Motor neuron (in vitro differentiated cells): ENCODE measurements at places on chromosomes 5 and 9. TPM values are rescaled to one million over a fixed set of nuclear protein-coding genes. Genes with fewer than 3 reads are reported as not detected.

DNA sequence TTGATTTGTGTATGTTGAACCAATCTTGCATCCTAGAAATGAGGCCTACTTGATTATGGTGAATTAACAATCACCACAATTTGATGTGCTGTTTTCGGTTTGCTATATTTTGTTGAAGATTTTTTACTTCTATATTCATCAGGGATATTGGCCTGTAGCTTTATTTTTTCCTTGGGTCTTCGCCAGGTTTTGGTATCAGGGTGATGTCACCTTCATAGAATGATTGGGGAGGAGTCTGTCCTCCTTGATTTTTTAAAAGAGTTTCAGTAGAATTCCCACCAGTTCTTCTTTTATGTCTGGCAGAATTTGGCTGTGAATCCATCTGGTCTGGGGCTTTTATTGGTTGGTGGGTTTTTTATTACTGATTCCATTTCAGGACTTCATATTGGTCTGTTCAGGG, 115.2 kb downstream of the CPLANE1 start:
- ATAC-seq, result no peak

DNA sequence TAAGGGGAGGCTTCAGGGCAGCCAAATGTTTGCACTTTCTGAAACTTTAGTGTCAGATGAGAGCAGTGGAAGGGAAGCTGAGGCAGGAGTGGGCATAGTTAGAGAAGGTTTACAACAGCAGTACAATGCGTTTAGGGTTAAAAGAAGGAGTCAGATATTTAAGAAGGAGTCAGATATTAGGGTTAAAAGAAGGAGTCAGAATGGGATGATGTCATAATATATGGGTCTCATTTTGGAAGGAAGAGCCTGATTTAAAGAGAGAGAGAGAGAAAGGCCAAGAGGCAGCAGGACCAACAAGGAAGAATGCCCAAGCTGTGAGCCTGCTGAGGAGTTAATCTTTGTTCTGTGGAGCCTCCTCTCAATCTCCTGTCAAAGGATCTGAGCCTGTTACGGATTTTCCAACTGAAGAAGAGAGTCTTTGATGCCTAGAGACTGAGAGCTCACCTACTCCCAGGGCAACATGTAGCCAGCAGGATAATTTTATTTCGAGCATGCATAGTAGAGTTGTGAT, 9.5 kb downstream of the ISL1 start:
- ATAC-seq, result no peak

DNA sequence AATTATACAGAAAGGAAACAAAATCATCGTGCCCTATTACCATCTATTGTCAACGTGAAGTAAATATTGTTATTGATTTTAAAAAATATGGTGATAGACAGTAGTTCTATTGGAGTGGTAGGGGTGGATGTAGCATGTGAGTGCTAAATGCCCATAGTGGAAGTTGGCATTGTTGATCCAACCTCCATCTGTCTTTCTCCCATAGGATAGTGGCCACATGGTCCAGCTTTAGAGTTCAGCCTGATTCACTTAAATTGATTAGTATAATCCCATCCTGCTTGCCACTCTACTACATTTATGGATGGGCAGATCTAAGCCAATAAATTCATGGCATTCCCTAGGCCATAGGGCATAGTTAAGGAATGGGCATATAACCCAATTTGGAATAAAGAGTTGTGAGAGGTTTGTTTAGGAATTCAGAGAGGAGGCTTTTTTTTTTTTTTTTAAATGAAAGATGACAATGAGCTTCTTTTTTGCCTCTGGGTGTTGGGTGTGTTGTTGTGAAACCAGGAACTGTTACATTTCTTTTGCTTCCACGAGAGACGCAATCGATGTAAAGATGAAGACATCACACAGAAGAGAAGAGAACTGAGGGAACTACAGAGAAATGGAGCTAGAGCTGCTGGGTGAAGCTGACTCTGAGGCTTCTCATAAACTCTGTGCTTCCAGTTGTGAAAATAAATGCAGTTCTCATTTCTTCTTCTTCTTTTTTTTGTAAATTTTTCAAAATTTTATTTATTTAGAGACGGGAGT, 12.5 kb upstream of the CHD1 start:
- no peak for ATAC-seq

- no peak for ATAC-seq
Measured at GRCh38 chr5:374631-375335, 53.3 kb downstream of the AHRR start.

- ATAC-seq, result no peak
Measured at GRCh38 chr5:88145611-88146467, 122.8 kb downstream of the TMEM161B start.

DNA sequence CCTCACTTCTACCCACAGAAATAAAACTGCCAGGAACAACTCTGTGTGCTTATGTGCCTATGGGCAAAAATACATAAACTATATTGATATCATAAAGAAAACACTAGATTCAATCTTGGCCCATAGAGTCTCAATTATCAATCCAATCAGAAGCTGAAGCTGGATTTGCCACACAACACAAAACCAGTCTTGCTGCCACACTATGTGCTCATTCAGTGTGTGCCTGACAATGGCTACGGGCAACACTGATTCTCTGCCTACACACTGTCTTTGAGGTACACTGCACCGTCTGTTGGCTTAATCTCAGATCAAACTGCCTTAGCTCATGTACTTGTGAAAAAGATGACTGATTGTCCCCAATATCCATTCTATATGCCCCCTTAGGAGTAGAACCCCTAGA, 35.4 kb downstream of the ARL15 start:
- ATAC-seq, result no peak

The CDH9 gene
- 0.64 and 0.74 TPM in 2 replicates for total RNA-seq

The ADAMTS2 gene
- 0.86 and 1.2 TPM in 2 replicates for total RNA-seq

The PCA3 gene
- total RNA-seq, result 0.71 and 3.4 TPM in 2 replicates

GRCh38 chr9:107373809-107374208, 90.7 kb downstream of the RAD23B start:
- ATAC-seq, result no peak

The PPIP5K2 gene
- 50.3 and 64.7 TPM in 2 replicates for total RNA-seq

DNA sequence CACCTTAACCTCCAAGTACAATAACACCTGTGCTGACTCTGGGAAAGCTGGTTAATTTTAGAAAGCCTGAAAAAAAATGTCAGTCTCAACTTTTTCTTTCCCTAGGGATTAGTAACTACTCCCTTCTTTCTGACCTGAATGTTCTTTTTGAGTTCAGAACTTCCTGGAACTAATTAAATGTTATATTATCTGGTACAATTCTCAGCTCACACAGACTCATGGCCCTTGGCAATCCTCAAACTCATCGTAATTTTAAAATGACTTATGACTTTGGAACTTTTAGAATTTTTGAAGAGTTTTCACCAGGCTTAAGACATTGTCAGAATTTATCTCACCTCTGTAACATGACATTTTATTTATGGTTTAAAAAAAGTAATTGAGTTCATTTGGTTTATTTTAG, 315.0 kb downstream of the FER start:
- ATAC-seq, result no peak

DNA sequence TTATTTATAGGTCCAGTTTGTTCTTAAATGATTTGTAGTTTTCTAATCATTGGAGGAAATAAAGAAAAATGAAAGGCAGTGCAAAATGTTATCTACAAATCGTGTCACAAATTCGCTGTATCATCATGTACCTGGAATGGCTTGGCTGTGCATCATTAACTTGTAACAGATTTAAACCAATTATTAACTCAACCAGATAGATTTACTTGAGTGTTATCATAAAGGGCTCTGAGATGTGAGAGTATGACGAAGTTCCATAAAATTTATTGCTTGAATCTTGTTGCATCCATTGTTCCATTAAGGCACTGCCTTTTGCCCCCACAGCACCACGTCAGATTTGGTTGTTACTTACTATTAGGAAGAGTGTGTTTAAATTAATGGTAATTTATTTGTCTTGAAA, 23.5 kb downstream of the PCSK5 start:
- ATAC-seq, result no peak

GRCh38 chr5:95923918-95924544, 37.6 kb downstream of the ELL2 start:
- no peak for ATAC-seq

- no peak for ATAC-seq
Measured at GRCh38 chr5:135328128-135328687, 70.8 kb downstream of the MACROH2A1 start.

DNA sequence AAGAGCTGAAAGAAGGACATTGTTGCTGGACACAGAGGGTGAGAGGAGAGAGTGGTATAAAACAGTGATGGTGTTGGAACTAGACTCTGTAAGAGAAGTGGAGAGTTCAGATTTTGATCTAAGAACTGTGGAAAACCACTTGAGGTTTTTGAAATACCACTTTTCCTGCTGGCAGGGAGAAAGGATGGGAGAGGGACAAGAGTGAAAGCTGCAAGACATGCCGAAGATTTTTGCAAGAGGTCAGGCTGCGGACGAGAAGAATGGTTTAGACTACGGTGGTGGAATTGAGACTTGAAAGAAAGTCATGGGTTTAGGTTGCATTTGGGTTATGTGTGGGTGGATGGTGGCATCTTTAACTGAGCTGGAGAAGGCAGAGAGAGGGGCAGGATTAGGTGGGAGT, 202.2 kb upstream of the RPS23 start:
- no peak for ATAC-seq

DNA sequence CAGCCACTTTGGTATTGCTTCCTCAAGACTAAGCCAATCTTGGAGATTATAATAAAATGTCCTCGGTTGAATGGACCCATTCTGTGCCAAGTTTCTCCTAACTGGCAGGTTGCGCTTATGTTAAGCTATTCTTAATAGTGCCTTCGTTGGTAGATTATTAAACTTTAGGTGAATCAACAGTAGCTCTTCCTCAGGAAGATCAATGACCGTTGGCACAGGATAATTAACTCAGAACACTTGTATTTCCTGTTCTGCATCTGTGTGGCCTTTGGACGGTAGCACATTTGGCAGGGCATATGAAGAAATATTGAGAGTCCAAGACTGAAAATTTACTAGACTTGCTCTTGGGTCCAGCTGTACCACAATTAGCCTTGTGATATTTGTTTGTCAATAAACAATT, 402.9 kb downstream of the MLLT3 start:
- no peak for ATAC-seq

The CDKN2B gene
- 6.7 and 8.2 TPM in 2 replicates for total RNA-seq

DNA sequence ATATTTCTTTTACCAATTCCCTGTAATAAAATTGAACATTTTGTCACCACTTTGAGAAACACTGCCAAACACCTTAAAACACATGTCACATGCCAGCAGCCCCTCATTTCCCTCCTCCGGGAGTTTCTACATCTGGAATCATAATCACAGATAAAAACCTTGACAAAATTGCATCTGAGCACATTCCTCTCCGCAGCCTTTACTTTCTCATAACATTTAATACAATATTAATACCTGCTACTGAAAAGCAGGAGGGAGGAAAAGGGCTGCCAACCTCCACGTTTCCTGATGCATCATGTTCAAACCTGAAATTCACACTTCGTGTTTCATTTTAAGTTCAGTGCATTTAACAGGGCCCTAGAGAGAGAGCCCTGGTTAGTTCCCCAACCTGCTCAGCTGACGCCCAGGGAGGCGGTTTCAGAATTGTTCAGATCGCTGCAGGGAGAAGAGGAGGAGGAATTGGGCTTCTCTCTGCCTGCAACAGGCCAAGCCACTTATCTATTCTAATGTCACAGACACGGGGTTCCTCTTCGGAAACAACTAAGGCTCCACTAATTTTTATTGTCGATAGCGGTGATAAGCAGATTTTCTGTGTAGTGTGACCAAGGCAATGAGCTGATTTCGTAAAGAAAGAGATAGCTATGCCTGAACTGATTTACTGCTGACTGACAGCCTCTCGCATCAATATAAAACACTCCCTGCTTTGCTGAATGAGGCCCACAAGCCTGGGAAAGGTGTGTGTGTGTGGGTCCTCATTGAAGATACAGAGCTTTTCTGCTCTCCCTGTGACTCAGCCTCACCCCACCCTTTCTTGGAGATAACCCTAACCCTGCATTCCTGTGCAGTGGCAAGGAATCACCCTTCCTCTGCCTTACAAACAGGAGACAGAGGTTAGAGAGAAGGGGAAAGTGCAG, 4.9 kb upstream of the LHX2 start:
- no peak for ATAC-seq

The CLTB gene
- 96.1 and 110 TPM in 2 replicates for total RNA-seq

DNA sequence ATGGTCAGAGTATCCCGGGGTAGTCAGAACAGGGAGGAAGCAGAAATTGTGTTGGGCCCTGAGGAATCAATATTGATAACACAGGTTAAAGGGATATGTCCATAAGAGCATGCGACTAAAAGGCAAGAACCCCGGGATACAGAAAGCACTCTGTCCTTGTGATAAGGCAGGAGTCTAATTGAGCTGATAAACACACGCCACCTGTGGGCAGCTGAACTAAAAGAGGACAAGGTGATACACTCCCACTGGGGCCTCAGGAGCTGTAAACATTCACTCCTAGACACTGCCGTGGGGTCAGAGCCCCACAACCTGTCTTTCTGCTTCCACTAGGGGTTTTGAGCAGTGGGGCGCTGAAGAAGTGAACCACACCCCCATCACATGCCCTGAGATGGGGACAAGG, 144.7 kb upstream of the MPDZ start:
- ATAC-seq, result no peak

GRCh38 chr5:103389357-103389756, 130.8 kb downstream of the MACIR start:
- ATAC-seq, result no peak

The DMGDH gene
- total RNA-seq, result 4.1 and 7.3 TPM in 2 replicates

The DNM1 gene
- total RNA-seq, result 56.9 and 58.3 TPM in 2 replicates

DNA sequence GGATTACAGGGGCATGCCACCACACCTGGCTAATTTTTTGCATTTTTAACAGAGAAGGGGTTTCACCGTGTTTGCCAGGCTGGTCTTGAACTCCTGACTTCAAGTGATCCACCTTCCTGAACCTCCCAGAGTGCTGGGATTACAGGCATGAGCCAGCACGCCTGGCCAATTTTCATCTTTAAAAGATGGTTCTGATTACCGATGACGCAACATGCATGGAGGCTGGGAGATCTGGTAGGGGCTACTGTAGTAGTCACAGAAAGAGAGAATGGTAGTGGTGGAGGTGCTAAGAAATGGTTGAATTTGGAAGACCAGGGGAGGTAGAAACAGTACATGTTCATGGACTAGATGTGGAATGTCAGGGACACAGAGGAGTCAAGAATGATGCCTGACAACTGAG, 22.4 kb upstream of the RETREG1 start:
- no peak for ATAC-seq
